ENCODE measurements at places on chromosomes 3 and 15. TPM values are rescaled to one million over a fixed set of nuclear protein-coding genes. Genes with fewer than 3 reads are reported as not detected.
A peak's percentile ranks its signal among the peaks of the same experiment; 100 is the strongest.

DNA sequence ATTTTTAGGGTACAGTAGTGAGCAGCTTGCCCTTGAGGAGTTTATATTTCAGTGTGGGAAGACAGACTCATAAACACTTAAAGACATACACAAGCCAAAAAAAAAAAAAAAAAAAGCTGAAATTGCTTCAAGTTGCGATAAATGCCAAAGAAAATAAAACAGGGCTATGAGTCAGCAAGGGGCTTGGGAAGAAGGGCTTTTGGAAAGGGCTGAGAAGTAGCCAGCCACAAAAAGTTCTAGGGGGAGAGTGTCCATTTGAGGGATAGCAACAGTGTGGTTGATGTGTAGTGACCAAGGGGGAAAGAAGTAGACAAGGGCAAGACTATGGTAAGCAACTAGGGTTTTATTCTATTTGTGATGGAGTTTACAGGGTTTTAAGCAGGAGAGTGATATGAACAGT, 185.5 kb downstream of the ADAMTS9 start:
- DNase-seq, result no peak

- no peak for DNase-seq
Measured at GRCh38 chr3:170355738-170356595, 1.5 kb upstream of the SKIL start.

- no peak for DNase-seq
Measured at GRCh38 chr3:104556372-104557078, 810.2 kb upstream of the ALCAM start.

- no peak for DNase-seq
Measured at GRCh38 chr3:130378677-130379191, 33.3 kb downstream of the COL6A5 start.

DNA sequence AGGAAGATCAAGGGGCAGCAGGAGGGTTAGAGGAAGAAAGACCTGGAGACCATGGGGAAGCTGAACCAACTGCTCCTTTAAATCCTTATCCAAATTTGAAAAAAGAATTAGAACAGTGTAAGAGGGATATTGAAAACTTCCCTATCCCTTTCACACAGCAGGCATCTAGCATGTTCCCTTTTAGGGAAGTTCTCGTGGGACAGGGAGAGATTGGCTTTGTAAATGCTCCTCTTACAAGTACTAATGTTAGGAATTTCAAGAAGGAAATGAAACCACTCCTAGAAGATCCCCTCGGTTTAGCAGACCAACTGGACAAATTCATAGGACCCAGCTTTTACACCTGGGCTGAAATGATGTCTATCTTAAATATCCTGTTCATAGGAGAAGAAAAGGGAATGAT, 41.5 kb downstream of the PPCDC start:
- DNase-seq, result no peak

DNA sequence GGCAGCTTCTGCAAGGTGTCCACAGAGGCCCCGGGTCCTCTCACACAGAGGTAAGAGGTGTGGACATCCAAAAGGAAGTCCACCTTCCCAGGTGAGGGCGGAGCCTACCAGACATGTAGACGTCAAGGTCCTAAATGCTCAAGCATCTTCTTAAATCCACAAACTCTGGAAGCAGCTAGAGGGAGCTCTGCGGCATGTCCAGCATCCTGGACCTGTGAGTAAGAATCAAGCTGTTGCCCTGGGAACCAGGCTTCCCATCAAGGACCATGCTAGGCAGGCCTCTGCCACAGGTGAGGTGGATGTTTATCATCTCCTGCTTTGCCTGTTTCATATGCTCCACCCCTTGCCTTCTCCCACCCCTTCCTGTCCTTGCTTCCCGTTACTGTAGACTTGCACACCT, 368.2 kb downstream of the GABRG3 start:
- DNase-seq, result no peak

DNA sequence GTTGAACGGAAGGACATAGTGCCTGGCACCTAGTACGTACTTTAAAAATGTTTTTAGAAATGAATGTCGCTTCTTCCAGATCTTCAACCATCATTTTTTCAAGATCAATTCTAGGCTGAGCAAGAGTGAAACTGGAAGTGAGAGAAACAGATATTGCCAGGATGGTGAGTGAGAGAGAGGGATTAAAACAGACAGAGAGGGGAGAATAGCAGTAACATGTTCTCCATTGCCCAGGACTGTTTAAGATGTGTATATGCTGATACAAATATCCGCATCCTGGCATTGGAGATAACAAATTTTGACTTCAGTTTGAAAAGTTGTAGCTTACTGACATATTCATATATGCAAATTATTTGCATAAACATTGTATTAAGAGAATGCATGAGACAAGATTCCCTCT, 1156.1 kb downstream of the TBL1XR1 start:
- DNase-seq, result no peak

- DNase-seq, result no peak
Measured at GRCh38 chr15:59292442-59293151, 80.1 kb downstream of the MYO1E start.

GRCh38 chr15:78550815-78551214, 10.6 kb downstream of the PSMA4 start:
- no peak for DNase-seq

DNA sequence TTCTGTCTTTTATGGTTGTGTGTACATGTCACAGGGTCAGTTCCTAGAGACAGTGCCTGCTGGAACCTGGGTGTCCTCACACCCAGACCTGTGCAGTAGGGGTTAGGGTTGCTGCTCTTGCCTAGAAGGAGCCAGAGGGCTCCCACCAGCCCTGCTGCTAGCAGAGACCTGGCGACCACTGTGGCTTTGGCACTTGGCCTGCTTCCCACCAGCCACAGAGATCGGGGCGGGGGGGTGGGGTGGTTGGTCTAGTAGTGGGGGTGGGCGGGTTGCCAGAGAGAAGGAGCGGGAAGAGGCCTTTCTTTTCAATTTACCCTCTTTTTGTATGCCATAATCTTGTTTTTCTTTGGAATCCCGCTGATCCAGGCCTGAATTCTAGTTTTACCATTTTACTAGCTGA, 29.4 kb downstream of the EEFSEC start:
- DNase-seq, result no peak

GRCh38 chr3:155079468-155079745, 712 bp upstream of the MME start:
- DNase-seq, result no peak

DNA sequence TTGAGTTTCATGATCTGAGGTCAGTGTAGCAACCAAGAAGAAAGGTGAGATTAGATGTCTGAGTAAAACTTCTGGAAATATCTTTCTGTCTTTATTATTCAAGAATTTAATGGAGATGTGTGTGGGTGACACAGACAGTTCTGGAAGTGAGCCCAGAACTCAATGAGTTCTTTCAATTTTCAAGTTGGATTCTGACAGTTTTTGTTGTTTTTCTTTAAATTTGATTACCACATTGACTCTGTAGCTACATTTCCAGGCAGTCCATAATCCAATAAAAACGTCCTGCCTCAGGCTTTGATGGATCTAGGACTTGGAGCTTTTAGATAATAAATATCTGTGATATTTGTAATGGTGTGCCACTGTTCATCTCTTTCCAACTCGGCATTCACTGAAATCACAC, 3.9 kb upstream of the PARP14 start:
- no peak for DNase-seq

GRCh38 chr3:147427746-147428145, 18.6 kb downstream of the ZIC1 start:
- DNase-seq, result peak; percentile 51

GRCh38 chr15:69591905-69592508, 139.4 kb downstream of the RPLP1 start:
- no peak for DNase-seq

- DNase-seq, result no peak
Measured at GRCh38 chr3:126346466-126346865, 10.7 kb downstream of the KLF15 start.

GRCh38 chr3:62109534-62109933, 263.8 kb downstream of the FEZF2 start:
- DNase-seq, result peak; percentile 44

PRR23A gene
- not detected for total RNA-seq

ST8SIA2 gene
- not detected for total RNA-seq

TNFSF10 gene
- not detected for total RNA-seq

PCLAF gene
- total RNA-seq, result 243 TPM

RBSN gene
- total RNA-seq, result 10.4 TPM

FBXO40 gene
- total RNA-seq, result not detected

ERICH6 gene
- not detected for total RNA-seq

CAMK2N2 gene
- not detected for total RNA-seq
